Central memory CD8-positive, alpha-beta T cell (primary cell): ENCODE measurements at places on chromosomes 3 and 15.

GRCh38 chr15:44045217-44045616, 149.9 kb downstream of the FRMD5 start:
- no peaks in the 10 kb centered on the region for H3K36me3 ChIP-seq
- no peak overlapping the region for H3K27ac ChIP-seq
- H3K4me1 ChIP-seq = no peaks in the 10 kb centered on the region
- peaks cover 39% of the 10 kb centered on the region for H3K27me3 ChIP-seq
- H3K4me3 ChIP-seq = no peak overlapping the region

DNA sequence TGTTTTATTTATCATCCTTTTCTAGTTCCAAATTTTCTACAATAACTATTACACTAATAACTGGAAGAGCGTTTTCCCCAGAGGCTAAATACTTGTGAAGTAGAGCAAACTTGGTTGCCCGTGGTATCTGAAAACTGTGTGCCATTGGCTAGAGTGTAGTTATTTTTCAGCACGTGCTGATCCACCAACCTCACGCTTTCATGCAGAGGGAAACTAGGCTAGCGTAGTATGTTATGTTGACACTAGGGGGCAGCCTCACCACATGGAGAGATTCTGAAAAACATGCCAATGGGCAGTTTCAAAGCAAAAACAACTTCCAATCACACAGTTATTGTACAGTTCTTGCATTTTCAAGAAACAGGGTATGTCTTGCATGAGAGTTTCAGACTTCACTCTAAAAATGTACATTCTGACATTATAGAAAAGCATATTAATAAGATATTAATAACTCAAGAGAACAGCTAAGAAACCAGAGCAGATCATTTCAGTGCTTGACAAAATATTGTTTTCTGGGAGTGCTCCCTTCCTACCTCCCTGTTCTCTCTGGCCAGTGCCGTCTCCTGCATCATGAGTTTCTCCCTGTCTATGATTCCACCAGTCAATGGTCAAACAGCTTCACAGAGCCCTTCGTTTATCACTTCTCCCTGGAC, 39.7 kb downstream of the SPATA12 start:
- no peaks in the 10 kb centered on the region for H3K36me3 ChIP-seq
- H3K4me1 ChIP-seq = peaks cover 4% of the 10 kb centered on the region
- H3K27ac ChIP-seq = no peak overlapping the region
- DNase-seq = peak; percentile 21

DNA sequence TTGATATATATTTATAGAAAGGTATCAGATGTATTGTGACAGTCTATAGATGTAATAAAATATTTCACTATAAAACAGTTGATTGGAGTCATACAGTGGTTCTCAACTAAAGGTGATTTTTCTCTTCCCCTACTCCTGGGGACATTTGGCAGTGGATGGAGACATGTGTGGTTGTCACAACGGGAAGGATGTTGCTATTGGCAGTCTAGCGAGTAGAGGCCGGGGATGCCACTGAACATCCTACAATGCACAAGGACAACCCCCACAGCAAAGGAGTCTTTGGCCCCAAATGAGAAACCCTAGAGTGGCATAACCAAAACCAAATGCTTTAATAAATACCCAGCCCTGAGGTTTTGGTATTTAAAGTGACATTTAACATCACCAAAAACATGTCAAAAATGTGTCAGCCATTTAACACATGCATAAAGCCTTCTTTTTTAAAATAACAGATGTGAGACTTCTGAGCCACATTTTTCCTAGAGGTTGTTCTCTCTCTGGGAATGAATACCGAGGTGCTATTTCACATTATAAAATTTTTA, 367.5 kb downstream of the PTPRG start:
- no peaks in the 10 kb centered on the region for H3K36me3 ChIP-seq
- no peaks in the 10 kb centered on the region for H3K4me1 ChIP-seq
- no peak overlapping the region for H3K4me3 ChIP-seq

- no peak overlapping the region for H3K27ac ChIP-seq
- no peak for DNase-seq
- no peaks in the 10 kb centered on the region for H3K36me3 ChIP-seq
Observed at GRCh38 chr15:28037969-28038590, 61.0 kb downstream of the OCA2 start.

GRCh38 chr3:78221300-78221699, 1181.4 kb downstream of the ROBO2 start:
- H3K4me3 ChIP-seq = no peak overlapping the region
- H3K4me1 ChIP-seq = no peaks in the 10 kb centered on the region
- no peaks in the 10 kb centered on the region for H3K27me3 ChIP-seq
- no peak for DNase-seq
